Stimulated activated CD8-positive, alpha-beta memory T cell treated with anti-CD3 and anti-CD28 coated beads, Interleukin-4, amount 100 ng/mL, for 48 hours (primary cell): ENCODE measurements at places on chromosomes 1 and 21.
A peak's percentile ranks its signal among the peaks of the same experiment; 100 is the strongest.

DNA sequence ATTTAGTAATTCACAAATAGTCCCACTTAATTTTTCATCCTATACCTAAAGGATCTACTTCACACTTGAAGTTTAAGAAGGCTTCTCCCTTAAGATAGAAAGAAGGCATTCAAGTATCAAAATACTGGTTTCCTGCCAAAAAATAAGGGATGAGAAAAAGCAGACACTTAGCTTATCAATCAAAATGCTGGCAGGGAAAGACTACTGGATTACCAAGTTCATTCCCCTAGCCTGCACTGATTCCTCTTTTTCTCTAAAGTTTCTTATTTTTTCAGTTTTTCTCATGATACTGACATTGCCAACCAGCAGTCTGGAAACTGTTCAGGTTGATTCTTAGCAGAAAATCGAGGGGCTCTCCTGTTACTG, 204.6 kb downstream of the GABPA start:
- no peak for DNase-seq

DNA sequence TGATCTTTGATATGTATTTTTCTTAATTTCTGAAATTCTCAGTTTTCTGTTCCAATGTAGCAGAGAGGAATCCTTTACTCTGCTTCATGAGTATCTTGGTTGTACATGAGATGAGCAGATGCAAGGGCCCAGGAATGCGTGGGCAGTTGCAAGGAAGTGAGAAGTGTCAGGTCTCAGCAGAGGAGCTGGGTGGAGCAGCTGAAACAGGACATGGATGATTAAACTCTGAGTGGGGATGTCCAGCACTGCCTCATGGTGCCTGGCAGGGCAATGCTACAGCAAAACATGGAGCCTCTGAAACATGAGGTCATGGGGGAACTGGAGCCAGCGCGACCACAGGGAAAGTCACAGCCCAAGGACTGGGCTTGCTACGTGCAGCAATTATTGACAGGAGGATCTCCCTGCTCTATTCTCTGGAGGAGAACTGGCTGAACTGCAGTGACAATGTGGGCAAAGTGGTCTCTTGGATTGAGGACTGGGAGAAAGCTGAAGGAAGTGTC, 48.4 kb downstream of the COLGALT2 start:
- peak; percentile 37 for DNase-seq

DNA sequence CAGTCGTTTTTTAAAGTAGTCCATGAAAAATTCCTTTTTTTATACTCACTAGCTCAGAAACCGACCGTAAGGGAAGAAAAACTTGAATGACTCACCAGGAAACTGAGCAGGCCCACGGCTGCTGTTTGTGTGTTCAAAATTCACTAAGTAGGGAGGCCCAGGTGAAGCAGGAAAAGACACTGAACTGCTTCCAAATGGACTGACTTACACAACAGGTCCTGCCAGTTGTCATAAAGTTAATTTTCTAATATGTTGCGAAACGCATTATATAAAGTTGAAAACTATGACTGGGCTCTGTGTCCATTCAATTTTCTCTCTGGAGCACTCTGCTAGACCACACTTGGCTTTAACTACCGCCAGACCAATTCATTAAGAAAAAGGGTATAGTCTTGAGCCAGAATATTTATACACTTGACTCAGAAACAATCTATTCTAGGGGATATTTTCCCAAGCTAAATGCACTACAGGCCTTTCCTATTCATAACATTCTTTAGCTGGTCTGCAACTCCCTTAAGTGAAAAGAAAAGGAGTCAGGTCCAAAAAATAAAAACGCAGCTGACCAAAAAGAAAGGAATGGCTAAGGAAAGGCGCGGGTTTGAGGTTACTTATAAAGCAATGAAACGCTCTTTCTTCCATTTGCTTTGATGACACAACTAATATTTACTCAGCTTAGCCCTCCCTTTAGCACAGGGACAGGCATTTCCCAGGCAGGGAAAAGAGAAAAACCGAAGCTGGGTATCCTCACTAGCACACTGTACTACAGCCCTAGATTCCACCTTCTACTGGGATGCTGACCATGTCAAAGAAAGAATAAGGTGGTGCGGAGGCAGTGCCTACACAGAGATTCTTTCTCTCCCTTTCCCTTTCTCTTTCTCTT, 306.3 kb upstream of the ESRRG start:
- no peak for DNase-seq

DNA sequence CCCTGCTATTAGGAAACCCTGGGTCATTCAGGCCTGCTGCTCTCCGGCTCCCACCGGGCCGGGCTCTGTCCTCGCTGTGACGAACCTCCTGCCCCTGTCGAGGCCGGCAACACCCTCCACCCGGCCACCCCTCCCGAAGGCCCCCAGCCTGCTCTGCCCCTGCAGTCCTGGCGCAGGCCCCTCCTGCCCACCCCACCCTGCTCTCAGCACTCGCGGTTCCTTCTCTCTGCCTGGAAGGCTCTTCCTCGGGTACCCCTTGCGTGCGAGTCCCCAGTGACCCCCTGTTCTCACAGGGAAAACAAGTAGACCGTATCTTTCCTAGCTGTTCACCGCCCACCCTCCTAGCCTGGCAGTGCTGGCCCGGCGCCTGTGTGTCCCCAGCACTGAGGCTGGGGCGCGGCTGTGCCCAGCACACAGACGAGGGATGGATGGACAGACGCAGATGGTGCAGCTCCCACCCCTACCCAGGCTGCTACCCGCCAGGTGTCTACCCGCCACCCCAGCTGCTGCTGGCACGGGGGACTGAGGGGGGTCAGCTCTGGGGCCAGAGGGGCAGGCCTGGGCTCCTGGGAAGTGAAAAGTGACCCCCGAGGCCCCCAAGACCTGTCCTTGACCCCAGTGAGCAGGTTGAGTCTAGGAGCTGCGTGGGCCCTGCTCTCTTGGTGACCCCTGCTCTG, 3.1 kb upstream of the VWA1 start:
- DNase-seq: no peak
